ENCODE measurements at places on chromosomes 13 and 19.
A peak's percentile ranks its signal among the peaks of the same experiment; 100 is the strongest.

GRCh38 chr19:8147582-8147978 is 1.8 kb downstream of the FBN3 start:
- no peak for DNase-seq

GRCh38 chr19:18596752-18597157 is 8.2 kb downstream of the REX1BD start:
- DNase-seq: no peak

- no peak for DNase-seq
Observed at GRCh38 chr19:51009061-51009891, 7.9 kb upstream of the KLK8 start.

DNA sequence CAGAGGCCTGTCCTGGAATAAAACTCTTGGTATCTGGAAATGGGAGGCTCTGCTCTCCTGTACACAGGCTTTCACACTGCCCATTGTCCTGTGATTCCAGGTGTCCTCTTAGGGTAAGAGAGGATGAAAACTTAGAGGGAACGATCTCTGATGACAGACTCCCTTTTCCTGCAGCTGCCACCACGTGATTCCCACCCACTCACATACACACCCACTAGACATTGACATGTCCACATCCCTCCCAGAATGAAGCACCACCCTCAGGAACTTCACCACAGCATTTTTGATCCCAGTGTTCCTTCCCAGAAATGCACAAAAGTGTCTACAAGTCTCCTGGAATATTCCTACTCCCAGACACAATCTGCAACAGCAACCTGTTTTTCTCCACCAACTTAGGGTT is 8.2 kb downstream of the ZNF429 start:
- DNase-seq: no peak

GRCh38 chr13:89790696-89791095 is 1556.8 kb upstream of the MIR17HG start:
- no peak for DNase-seq

- DNase-seq: peak; percentile 90
Observed at GRCh38 chr19:2060884-2061494, 9.9 kb upstream of the MKNK2 start.

- DNase-seq: no peak
Observed at GRCh38 chr19:36160821-36161596, 8.8 kb upstream of the COX7A1 start.

GRCh38 chr13:77291774-77292173 is 35.1 kb downstream of the MYCBP2 start:
- no peak for DNase-seq

- DNase-seq: no peak
Observed at GRCh38 chr19:18135712-18136584, 17.0 kb upstream of the PIK3R2 start.

DNA sequence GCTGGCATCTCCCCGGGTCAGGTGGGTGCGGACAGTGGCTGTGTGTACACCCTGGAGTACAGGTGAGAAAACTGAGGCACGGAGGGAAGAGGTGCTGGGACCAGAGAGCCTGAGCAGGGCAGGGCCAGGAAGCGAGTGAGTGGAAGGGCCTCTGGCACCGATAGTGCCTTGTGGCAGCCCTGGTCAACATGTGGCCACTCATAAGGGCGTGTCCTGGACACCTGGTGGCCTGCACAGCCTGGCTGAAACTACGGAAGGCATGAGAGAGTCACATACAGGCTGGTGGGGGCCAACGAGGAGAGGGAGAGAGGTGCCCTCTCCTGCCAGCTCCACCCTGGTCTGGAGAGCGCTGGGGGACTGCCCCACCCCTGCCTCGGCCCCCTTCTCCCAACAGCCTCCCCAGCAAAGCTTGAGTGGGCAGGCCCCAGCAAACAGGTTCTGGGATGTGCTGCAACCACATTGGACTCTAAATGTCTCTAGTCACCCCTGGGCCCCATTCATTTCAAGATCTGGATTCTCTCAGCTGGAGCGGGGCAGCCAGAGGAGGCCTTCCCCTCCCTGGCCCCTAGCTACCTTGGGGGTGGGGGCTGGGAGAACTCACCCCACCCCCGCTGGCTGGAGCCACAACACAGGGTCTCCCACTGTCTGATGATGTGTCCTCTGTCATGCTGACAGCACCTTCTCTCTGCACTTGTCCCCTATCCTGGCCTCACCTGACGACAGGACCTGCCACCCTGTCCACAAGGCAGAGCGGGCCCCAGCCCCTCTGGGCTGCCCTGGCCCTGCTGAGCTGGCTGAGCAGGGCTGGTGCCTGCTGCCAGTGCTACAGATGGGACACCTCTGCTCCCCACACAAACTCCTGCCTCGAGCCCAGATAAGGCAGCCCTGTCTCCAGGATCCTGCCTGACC is 5.8 kb downstream of the CBARP start:
- no peak for DNase-seq

DNA sequence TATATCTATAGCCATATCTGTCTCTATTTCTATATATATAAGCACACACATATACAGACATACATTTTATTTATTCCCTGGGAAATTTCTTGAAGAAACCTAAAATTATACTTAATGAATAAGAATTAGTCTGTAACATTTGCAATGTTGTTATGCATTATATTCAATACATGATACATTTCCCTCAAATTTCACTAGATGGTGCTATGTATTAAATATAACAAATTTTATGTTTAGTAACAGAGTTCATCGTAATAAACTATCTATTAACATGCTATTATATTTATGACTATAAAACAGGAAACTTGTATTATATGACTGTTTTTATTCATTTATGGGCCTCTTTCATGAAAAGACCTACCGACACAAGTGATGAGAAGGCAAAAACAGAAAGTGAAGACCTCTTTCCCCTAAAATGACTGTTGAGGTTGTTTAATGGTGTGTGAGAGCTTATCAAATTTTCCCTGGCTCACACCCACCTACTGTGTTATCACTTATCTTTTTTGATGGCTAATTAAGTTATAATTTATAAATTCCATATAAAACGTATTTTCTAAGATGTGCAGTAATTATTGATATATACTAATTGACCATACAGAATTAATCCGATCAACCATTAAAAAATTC is 881.9 kb downstream of the SLITRK6 start:
- DNase-seq: peak; percentile 3

DNA sequence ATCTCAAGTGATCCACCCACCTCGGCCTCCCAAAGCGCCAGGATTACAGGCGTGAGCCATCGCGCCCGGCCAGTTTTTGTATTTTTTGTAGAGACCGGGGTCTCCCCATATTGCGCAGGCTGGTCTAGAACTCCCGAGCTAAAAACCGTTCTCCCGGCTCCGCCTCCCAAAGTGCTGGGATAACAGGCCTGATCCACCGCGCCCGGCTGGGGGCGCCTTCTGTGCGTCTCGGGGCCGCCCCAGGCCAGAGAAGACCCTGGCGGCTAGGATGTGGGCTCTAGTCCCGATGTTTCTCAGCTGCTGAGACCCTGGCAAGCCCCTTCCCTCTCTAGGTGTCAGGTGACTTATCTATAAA is 3.6 kb downstream of the ARHGAP45 start:
- DNase-seq: no peak

DNA sequence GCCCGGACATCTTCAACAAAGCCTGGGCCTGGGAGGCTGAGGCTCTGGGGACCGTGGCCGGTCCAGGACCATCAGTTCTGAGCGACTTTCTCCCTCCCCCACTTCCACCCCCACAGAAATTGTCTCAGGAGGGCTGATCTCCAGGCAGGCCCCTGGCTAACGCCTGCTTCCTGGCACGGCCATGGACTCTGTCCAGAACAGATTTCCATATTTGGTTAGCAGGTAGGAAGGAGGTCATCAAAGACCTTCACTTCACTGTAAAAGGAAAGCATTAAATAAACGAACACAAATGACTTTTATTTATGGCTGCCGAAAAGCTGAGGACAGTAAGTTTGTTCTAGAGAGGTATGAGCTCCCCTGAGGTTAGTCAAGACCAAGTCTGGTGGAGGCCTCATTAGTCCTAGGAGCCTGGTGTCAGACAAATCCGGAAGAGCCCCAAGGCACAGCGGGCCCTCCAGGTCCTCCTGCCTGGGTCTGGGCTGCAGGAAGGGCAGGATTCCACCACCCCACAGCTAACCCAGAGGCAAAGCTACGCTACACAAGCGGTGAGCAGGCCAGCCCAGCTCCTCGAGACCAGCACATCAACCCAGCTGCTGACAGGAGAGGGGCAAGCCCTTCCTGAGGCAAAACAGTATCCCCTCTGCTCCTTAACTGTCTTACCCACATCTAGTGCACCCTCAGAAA is 4.6 kb upstream of the PLPP2 start:
- no peak for DNase-seq

DNA sequence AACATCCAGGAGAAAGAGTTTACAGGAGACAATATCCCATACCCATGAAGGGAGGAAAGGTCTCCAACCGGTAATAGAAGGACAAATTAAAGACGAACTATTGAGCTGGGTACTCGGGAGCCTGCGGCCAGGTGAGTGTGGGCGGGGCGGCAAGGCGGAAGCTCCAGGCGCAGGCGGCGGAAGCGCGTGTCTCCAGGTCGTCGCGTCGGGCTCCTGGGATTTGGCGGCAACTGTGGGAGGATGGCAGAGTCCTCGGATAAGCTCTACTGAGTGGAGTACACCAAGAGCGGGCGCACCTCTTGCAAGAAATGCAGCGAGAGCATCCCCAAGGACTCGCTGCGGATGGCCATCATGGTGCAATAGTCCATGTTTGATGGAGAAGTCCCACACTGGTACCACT is 21.6 kb upstream of the ANKRD10 start:
- no peak for DNase-seq

Measured in RPMI8226 (cell line).